ENCODE measurements at places on chromosomes 1 and 21. TPM values are rescaled to one million over a fixed set of nuclear protein-coding genes. Genes with fewer than 3 reads are reported as not detected.

The FMO1 gene
- total RNA-seq = 1.8 TPM

The AGT gene
- total RNA-seq = 125 TPM

The CHRNB2 gene
- total RNA-seq = 4.2 TPM

The DCST1 gene
- total RNA-seq = not detected

The PLEKHA6 gene
- 37.8 TPM for total RNA-seq

The ADCY10 gene
- total RNA-seq = 0.39 TPM

The MPL gene
- not detected for total RNA-seq

The SPRR2F gene
- 5.1 TPM for total RNA-seq

The CD1E gene
- not detected for total RNA-seq

The FCRL1 gene
- not detected for total RNA-seq

The RWDD3 gene
- 17.0 TPM for total RNA-seq

The RBM34 gene
- total RNA-seq = 83.5 TPM

The CCDC17 gene
- total RNA-seq = 3.6 TPM

The IFI44L gene
- total RNA-seq = 12.3 TPM

The HES2 gene
- 5.9 TPM for total RNA-seq

The CLDN17 gene
- total RNA-seq = not detected

The OR2AJ1 gene
- total RNA-seq = not detected

The MUL1 gene
- 31.1 TPM for total RNA-seq

The NBPF10 gene
- 4.9 TPM for total RNA-seq

The DCDC2B gene
- total RNA-seq = not detected

The RHD gene
- not detected for total RNA-seq

The USH2A gene
- 0.22 TPM for total RNA-seq

The NBPF6 gene
- not detected for total RNA-seq

The NOS1AP gene
- 10.3 TPM for total RNA-seq

The ZBTB8B gene
- 0.74 TPM for total RNA-seq

The ANGPTL3 gene
- total RNA-seq = 2.6 TPM

The WDTC1 gene
- 33.7 TPM for total RNA-seq

The C1orf185 gene
- total RNA-seq = not detected

The ELF3 gene
- 237 TPM for total RNA-seq

The OR4F29 gene
- not detected for total RNA-seq

The CELA3A gene
- total RNA-seq = not detected

The RNF186 gene
- 1.9 TPM for total RNA-seq

The KPNA6 gene
- 76.2 TPM for total RNA-seq

The CRTC2 gene
- 36.0 TPM for total RNA-seq

The CD1B gene
- not detected for total RNA-seq

The USP48 gene
- 66.7 TPM for total RNA-seq

The FOXO6 gene
- 21.1 TPM for total RNA-seq

The SLC9C2 gene
- total RNA-seq = not detected

The TNFRSF4 gene
- 0.31 TPM for total RNA-seq

The CFHR3 gene
- 1.5 TPM for total RNA-seq

The S100A3 gene
- total RNA-seq = 1.4 TPM

The ASCL5 gene
- not detected for total RNA-seq

The GJA8 gene
- total RNA-seq = not detected

The CASZ1 gene
- 15.7 TPM for total RNA-seq

The PTP4A2 gene
- total RNA-seq = 179 TPM

The PM20D1 gene
- not detected for total RNA-seq

The PROK1 gene
- 0.29 TPM for total RNA-seq

The BTBD8 gene
- 4.8 TPM for total RNA-seq

The DMBX1 gene
- total RNA-seq = 0.10 TPM

The B3GALT2 gene
- total RNA-seq = 3.2 TPM

Data from type B pancreatic cell (in vitro differentiated cells).